ENCODE measurements at places on chromosomes 12 and 14.

DNA sequence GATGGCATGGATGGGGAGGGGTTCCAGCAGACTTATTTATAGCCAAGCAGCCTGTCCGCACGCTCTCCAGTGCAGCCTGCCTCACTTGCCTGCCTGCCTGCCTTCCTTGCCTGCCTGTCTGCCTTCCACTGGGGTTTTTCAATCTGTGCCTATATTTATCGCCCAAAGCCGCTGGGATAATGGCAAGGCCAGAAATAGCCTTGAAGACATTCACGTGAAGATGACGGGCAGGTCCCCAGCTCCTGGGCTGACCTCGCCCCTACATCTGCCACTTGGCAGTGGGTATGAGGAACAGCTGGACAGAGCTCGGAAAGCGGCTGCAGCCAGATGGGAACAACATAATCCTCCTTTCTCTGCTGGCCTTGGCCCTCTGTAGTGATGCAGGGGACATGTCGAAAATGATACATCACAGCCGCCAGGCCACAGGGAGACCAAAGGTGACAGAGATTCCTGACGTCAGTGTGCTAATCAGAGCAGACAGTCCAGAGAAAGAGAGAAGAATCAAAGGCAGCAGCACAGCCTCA is 53.3 kb downstream of the PITPNM2 start:
- DNase-seq, result no peak

GRCh38 chr12:42010257-42010656 is 134.4 kb downstream of the GXYLT1 start:
- DNase-seq, result no peak

GRCh38 chr12:72586456-72586855 is 314.3 kb downstream of the TRHDE start:
- no peak for DNase-seq

DNA sequence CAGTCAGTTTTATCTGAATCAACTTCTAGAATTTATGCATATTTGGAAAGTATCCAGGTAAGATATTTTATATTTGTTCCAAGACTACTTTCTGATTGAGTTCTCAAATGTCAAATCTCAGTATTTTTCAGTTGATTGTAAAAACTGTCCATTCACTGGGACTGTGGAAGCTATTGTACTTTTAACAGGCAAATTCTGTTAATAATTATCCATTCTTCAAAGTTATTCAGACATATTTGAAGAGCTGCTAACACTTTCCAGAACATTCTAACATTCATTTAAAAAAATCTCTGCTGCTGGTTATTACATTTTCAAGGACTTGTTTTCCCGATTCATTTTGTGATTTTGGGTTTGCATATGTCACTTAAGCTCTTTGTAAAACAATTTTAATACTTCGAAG is 59.7 kb downstream of the PIK3C2G start:
- DNase-seq, result no peak

DNA sequence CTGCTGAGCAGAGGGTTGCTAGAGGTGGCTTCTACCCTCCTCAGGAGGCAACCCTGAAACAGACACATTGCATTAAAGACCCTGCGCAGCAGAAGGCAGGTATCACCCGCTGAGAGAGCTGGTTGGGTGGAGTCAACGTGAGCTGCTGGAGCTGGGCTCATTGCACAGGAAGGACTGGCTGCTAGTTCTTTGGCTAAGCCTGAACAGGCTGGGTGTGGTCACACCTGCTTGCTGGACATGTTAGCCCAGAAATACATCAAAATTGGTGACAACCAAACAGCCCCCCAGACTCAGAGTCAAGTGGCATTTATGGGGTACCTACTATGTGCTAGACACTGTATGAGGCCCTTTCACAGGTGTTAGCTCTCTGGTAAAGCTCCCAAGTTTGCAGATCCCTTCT is 33.8 kb upstream of the IRF2BPL start:
- DNase-seq, result no peak

DNA sequence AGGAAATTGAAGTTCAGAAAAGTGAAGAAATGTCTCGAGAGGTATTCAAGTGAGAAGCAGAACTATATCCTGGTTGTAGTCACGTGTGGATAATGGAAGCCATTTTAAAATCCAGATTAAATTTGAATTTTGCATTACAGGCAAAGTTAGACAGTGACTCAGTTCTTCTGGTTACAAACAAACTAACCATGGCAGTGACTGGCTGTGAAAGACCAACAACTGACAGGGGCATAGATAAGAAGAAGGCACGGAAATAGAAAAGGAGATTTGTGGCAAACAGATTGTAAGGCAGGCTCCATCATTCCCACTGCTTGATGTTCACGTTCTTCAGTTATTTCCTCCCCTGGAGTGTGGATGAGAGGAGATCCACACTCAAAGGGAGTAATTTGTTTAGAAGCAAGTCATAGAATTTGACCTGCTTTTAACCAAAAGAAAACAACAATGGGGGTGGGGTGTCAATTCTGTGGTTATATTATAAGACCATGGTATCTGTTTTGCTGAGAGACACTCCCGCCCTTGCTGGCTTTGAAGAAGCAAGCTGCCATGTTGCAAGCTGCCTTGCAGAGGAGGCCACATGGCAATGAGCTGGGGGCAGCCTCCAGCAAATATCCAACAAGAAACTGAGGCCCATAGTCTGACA is 795.3 kb downstream of the VRK1 start:
- DNase-seq, result no peak

Measured in activated B cell treated with CpG ODN at 0.5 μM for 24 hours (primary cell).